Activated naive CD4-positive, alpha-beta T cell treated with anti-CD3 and anti-CD28 coated beads, Interleukin-2, amount 50 U/mL, for 72 hours (primary cell): ENCODE measurements at places on chromosomes 1 and 21.

DNA sequence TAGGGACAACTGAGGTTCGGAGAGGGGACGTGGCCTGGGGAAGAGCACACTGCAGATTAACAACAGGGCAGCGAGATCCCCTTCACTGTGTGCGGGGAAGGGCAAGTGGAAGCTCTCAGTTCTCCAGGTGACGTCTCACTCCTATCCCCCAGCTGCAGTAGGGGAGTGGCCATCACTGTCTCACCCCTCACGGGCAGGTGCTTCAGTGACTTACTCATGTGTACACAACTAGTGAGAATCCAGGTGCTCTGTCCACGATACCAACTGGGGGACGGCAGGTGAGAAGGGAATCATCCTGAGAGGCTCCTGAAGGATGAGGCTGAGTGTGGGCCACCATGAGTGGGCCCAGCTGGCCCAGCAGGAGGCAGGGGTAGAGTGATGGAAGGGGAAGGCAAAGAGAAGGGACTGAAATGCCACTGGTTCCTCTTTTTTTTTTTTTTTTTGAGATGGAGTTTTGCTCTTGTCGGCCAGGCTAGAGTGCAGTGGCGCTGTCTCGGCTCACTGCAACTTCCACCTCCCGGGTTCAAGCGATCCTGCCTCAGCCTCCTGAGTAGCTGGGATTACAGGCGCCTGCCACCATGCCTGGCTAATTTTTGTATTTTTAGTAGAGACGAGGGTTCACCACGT, 25.9 kb downstream of the RHBG start:
- DNase-seq: no peak

GRCh38 chr1:78078358-78078757, 32.6 kb downstream of the GIPC2 start:
- DNase-seq: no peak

DNA sequence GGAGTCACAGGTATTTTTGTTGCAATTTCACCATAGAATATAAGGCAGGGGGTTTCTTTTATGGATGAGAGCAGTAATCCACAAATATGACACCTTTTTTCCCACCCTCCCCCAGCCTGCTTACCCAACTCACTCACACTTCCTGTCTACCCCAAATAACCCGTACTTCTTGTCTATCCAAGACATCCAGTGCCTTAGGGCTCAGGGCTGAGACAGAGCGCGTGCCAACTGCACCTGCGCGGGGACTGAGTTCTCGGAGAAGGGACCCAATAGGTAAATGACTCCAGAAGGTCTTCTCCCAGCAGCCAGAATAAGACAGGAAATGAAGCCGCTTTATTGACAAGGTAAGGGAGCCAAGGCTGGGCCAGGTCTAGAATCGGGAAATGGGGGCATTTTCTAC, 369.1 kb downstream of the SIPA1L2 start:
- no peak for DNase-seq

DNA sequence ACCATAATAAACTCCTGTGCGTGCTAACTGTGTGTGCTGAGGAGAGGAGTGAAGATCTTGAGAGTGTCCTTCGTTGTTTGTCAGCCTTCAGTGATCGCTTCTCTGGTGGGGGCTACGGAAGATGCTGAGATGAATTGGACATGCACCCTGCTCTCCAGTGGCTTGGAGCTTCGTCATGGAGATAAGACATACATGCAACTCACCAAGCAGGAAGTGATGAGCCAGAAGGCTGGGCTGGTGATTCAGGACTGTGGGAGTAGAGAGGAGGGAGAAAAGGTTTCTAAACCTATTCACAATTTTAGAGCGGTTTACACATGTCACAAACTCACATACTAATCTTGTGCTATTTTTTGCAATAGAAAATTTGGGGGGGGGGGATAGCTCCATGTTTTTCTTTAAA, 128.9 kb upstream of the ADAR start:
- DNase-seq: no peak

GRCh38 chr1:78286686-78287085, 204.1 kb upstream of the PTGFR start:
- no peak for DNase-seq
